ENCODE measurements at places on chromosomes 11 and 22.

DNA sequence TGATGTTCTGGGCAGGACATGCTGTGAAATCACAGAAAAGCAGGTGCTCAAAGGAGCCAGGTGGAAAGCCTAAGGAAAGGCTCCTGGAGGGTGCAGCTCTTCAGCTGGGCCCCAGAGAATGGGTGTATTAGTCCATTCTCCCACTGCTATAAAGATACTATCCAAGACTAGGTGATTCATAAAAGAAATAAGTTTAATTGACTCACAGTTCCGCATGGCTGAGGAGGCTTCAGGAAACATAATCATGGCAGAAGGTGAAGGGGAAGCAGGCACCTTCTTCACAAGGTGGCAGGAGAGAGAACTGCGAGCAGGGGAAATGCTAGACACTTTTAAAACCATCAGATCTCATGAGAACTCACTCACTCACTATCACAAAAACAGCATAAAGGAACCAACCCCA is 43.1 kb upstream of the DEUP1 start:
- no peak for DNase-seq

DNA sequence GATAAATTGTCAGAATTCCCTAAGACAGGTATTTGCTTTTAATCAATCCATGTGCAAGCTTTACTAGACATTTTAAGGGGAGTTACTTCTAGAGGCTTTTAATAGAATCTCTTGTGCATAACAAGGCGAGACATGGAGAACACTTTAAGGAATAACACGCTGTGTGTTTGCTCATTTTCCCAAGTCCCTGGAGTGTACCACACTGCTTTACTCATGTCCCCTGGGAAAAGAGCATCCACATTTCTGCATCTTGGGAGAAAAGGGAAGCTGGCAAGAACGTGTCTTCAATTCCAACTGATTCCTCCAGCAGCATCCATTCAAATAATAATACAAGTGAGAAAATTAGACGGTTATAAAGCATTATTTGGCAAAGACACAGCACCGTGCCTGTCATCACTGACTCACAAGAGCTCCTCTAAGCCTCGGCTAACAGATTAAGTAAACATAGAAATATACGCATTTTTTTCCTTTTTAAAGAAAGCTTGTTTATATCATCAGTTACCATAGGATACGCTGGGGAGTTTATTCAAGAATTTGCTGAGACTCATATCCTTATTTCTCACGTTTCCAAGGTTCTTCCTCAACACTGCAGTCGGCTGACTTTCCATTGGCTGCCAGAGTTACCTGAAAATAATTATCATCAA is 121.5 kb downstream of the CD44 start:
- DNase-seq, result no peak

GRCh38 chr11:106344394-106344793 is 266.9 kb downstream of the AASDHPPT start:
- no peak for DNase-seq

DNA sequence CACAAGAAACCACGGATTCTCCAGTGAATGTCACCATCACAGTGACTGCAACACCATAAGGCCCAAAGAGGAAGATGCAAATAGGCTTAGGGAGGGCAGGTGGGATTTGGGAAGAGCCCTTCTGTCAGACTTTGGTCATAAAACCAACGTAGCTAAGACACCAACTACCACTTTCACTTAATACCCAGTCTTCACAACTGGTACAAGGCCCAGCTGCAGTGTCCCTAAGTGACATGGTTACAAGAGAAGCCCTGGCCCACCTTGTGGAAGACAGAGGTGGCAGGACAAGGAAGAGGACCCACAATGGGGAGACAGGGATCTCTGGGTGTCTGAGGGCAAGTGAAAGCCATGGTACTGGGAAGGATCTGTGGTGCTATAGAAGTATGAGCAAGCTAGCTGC is 10.0 kb downstream of the VSIG10L2 start:
- DNase-seq, result no peak

GRCh38 chr11:61980783-61981541 is 13.5 kb upstream of the FTH1 start:
- no peak for DNase-seq

GRCh38 chr11:117396970-117397369 is 69.3 kb downstream of the CEP164 start:
- no peak for DNase-seq

DNA sequence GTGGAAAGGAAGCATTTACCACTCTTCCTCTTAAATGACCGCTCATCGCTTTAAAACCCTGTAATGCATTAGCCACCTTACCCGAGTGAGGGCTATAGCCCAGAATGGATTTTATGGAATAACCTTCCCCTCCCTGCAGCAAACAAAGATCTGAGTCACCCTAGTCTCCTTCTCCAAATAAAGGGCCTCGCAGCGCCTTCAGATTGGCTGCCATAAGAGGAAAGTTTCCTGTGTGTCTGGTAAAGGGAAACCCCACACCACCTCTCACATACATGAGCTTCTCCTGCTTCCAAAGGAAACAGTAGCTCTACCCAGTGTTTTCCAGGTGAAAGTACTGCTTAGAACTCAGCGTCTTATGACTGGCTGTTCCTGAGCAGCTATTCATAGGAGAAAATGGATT is 47.8 kb downstream of the PPP2R1B start:
- no peak for DNase-seq

GRCh38 chr11:112004389-112004788 is 20.8 kb upstream of the DLAT start:
- no peak for DNase-seq

- peak; percentile 75 for DNase-seq
Observed at GRCh38 chr11:33724644-33725035, 11.6 kb downstream of the CD59 start.

DNA sequence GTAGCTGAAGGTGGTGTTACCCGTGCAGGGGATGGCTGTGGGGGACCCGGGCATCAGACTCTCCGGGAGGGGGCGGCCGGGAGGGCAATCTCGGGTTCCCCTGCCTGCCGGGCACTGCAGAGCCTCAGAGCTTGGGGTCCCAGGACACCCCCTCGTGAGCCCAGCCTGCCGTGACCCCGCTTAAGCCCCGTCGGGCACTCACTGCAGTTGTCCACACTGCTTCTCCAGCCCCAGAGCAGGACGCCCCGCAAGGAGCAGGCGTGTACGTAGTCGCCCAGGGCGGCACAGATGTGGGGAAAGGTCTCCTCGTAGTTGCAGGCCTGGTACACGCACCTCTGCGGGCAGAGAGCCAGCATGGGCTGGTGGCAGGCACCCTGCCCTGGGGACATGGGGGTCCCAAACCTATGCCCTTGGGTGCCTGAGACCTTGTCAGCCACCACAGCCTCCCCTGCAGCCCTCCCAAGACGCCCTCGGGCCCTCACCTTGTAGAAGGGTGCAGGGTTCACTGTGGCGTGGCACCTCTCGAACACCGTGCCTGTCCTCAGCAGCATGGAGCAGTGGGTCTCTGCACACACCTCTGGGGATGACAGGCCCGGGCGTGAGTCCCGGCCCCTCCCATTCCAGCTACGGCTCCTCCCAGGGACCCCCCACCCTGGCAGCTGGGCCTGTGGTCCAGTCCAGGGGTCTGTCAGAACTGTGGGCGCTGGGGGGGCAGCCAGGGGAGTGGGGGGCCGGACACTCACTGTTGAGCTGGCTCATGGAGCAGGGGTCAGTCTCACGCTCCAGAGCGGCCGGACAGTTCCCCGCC is 8.8 kb downstream of the MUC6 start:
- DNase-seq, result no peak

GRCh38 chr11:65663639-65664200 is 1.0 kb upstream of the RELA start:
- DNase-seq, result peak; percentile 98

- DNase-seq, result no peak
Observed at GRCh38 chr11:26827567-26828081, 105.8 kb upstream of the SLC5A12 start.

GRCh38 chr11:17526326-17526725 is 17.9 kb downstream of the USH1C start:
- DNase-seq, result no peak

DNA sequence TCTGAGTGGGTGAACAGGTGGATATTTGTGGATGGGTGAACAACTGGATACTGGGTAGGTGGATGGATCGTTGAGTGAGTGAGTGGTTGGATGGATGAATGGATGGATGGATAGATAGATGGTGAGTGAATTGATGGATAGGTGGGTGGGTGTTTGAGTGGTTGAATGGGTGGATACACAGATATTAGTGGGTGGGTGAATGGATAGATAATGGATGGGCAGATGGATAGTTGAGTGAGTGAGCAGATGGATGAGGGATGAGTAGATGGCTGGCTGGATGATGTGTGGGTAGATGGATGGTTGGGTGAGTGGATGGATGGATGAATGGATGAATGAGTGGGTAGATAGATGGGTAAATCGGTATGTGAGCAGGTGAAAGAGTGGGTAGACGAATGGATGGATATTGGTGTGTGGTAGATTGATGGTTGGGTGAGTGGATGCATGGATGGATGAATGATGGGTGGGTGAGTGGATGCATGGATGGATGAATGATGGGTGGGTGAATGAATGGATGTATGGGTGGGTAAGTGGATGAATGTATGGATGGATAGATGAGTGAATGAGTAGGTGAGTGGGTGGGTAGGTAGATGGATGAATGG is 406.7 kb downstream of the MN1 start:
- DNase-seq, result no peak

- DNase-seq, result no peak
Observed at GRCh38 chr22:46730568-46731245, 7.3 kb downstream of the CERK start.

DNA sequence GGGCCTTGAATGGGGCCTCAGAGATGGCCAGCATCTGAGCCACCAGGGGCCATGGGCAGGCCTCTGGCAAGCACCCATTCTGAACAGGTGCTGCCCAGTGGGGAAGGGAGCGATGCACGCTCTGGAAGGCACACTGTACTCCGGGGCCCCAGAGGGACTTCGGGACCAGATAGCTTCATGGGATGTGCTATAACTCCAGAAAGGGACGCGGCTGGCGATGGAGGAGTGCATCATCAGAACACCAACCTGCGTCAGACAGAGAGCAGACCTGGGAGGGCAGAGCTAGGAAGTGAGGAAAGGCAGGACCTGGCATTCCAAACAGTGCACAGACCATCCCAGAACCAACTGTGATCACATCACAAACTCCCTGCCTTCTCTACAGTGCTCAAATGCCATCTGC is 16.8 kb downstream of the DGCR2 start:
- no peak for DNase-seq

DNA sequence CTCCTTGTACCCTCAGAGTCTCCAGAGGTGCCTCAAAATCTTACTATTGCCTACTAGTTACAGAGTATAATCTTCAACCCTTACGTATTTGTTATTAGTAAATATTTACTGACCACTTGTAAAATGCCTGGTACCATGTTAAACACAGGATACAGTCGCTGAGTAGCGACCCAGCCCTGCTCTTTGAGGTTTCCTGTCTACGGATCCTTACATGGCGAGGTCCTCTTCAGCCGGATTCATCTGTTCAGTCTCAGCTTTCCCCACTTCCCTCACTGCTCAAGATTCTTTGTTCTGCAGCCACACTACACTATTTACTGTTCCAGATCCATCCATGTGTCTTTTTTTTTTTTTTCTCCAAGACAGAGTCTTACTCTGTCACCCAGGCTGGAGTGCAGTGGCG is 13.2 kb upstream of the TTC36 start:
- no peak for DNase-seq

GRCh38 chr11:34053161-34053686 is 1.7 kb downstream of the CAPRIN1 start:
- DNase-seq, result peak; percentile 79

- DNase-seq, result no peak
Observed at GRCh38 chr22:38338772-38339379, 21.6 kb upstream of the CSNK1E start.

GRCh38 chr11:17921659-17922415 is 91.0 kb downstream of the SERGEF start:
- peak; percentile 44 for DNase-seq

DNA sequence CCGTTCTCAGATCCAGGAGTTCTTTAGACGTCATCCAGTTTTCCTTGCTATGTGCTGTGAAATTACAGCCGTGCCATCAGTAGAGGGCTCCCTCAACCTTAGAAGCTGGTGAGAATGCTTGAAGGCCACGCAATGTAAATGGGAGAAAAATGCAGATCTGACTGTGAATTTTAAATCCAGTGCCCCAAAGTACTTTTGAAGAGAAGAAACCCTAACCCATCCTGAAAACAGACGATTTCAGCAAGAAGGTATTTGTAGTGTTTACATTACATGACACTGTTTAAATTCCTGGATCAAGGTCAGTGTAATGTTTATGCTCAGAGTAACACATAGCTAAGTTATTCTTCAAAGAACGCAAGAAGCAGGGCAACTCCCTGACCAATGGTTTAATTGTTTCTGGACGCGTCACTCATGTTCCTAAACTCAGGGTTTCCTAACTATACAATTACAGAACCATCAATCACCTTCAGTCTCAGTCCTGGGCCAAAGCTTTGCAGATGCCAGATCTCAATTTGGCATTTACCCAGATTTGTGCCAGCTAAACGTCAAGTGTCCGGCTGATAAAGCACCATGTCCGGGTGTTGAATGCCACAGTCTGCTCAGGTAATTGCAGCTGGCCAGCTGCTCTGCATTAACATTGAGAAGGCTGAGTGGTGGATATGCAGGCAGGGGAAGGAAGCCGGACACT is 38.2 kb downstream of the ADAMTS8 start:
- DNase-seq, result no peak

- DNase-seq, result no peak
Observed at GRCh38 chr22:30326255-30326705, 461 bp downstream of the TBC1D10A start.

DNA sequence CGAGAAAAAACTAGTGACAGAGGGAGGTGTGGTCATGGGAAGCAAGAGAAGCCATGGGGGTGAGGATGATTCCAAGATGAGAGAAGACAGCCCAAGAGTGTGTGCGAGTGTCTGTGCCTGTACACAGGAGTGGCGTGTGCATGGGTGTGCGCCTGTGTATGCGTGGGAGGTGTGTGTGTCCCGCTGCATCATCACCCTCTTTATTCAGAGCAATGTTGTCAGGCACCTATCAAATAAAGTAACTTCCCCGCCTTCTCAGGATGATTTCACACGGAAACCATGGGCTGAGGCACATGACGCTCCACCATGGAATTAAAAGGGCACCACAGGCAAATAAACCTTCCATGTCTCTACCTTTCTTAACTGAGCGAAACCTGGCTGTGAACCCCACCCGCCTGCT is 24.6 kb downstream of the MS4A10 start:
- no peak for DNase-seq

DNA sequence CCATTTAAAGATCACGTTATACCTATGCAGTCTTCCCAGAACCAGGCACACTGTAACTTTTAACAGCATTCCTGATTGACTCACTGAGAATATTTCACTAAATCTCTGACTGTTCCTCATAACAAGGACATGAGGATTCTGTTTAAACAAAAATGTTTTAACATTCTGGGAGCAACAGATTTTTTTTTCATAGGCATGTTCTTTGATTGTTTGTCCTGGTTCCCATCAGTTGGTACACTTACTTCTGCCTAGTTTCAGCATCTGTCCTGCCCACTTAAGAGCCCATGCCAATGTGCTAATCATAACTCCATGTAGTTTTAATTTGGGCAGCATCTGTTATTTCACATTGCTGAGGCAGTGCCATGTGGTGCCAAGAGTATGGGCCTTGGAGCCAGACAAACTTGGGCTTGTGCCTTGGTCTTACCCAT is 138.5 kb upstream of the CTSC start:
- DNase-seq, result no peak

Data from inflammatory macrophage treated with lipopolysaccharide for 1 hour (primary cell).